ENCODE measurements at places on chromosomes 4 and X. TPM values are rescaled to one million over a fixed set of nuclear protein-coding genes. Genes with fewer than 3 reads are reported as not detected.

The FREM3 gene
- not detected for total RNA-seq

The SHROOM4 gene
- total RNA-seq = 1.6 TPM

The TSPAN7 gene
- 61.8 TPM for total RNA-seq

The CABS1 gene
- not detected for total RNA-seq

The CXCL6 gene
- 138 TPM for total RNA-seq

The TCEAL9 gene
- 30.3 TPM for total RNA-seq

The OPHN1 gene
- total RNA-seq = 4.6 TPM

The ERAS gene
- total RNA-seq = not detected

The PWWP3B gene
- not detected for total RNA-seq

GRCh38 chrX:41722816-41723618 lies 964 bp upstream of the GPR82 start:
- peaks cover 36% of the 10 kb centered on the region for H3K4me1 ChIP-seq
- no peaks in the 10 kb centered on the region for H3K27me3 ChIP-seq
- H3K27ac ChIP-seq = no peak overlapping the region
- no peak for DNase-seq

DNA sequence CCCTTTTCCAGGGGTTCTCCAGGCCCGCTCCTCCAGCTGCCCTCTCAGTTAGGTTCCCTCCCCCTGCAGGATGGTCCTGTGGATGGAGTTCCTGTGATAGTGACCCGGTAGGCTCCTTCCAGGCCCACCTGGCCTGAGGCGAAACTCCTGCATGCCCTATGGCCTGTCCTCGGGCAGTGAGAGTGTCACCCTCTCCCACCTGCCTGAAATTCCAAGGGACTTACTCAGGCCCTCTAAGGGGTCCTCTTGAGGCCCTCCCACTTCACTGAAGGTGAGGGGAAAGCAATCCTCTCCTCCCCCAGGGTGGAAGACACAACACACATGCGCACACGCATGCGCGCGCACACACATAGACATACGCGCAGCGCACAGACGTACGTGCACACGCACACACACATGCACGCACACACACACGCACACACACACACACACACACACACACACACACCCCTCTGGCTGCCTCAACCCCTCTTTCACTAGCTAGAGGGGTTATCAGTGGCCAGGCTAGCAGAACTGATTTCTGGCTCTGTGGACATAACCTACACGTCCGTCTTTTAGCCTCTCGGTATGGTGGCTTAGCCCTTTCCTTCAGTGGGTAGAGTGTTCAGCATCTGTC lies 215.9 kb downstream of the CBR4 start:
- no peak overlapping the region for H3K27ac ChIP-seq
- H3K4me3 ChIP-seq = no peak overlapping the region
- H3K4me1 ChIP-seq = peaks cover 40% of the 10 kb centered on the region
- H3K27me3 ChIP-seq = no peaks in the 10 kb centered on the region
- no peak for DNase-seq
- no peaks in the 10 kb centered on the region for H3K36me3 ChIP-seq

DNA sequence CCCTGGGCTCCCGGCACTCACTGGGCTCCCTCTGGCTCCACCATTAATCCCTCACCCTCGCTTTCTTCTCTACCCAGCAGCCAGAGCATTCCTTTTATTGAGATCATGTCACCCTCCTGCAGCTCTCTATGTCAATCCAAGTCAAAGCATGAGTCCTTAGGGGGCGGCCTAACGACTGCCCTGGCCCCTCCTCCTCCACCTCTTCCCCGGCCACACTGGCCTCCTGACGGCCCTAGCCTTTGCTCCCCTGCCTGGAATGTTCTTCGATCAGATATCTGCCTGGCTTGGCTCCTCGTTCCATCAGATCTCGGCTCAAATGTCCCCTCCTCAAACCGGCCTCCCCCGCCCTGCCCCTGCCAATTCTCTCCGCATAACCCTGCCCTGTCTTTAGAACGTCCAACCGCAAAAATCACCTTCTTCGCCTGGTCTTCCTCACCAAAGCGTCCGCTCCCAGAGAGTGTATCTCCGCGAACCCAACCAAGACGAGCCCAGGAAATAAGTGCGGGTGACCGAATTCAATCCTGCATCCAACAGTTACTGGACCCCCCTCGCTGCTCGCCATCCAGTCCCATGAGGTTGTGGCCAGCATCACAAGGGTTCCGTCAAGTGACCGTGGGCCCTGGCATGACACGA lies 722 bp upstream of the PNCK start:
- peaks cover 51% of the 10 kb centered on the region for H3K27me3 ChIP-seq
- no peaks in the 10 kb centered on the region for H3K36me3 ChIP-seq
- DNase-seq = peak; percentile 35
- H3K4me3 ChIP-seq = no peak overlapping the region
- H3K27ac ChIP-seq = no peak overlapping the region

- H3K4me3 ChIP-seq = no peak overlapping the region
- no peaks in the 10 kb centered on the region for H3K4me1 ChIP-seq
- DNase-seq = no peak
- H3K27me3 ChIP-seq = no peaks in the 10 kb centered on the region
Observed at GRCh38 chrX:47112316-47112954, 32.1 kb downstream of the NDUFB11 start.

DNA sequence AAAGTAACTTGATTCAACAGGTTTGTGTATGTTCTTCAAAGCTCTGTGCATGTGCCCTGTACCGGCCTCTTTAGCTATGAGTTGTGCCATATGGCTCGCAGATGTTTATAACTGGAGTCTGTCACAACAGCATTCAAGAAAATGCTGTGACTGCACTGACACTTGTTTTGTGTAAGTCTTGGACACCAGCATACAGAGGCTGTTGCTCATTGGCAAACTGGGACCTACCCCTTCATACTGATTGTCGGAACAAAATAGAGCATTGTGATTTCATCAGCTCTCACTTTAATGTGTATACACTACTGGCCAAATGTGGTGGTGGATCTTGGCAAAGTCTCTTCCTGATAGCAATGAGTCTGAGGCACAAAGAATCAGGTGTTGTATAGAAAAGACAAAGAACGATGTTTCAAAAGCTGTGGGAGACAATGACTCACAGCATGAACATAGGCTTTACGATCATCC lies 133.9 kb downstream of the EGF start:
- no peak overlapping the region for H3K27ac ChIP-seq
- DNase-seq = no peak
- no peak overlapping the region for H3K4me3 ChIP-seq
- peaks cover 20% of the 10 kb centered on the region for H3K27me3 ChIP-seq
- H3K36me3 ChIP-seq = no peaks in the 10 kb centered on the region
- no peaks in the 10 kb centered on the region for H3K4me1 ChIP-seq

GRCh38 chr4:169295822-169296221 lies 25.1 kb upstream of the SH3RF1 start:
- H3K36me3 ChIP-seq = no peaks in the 10 kb centered on the region
- no peak for DNase-seq
- H3K27me3 ChIP-seq = no peaks in the 10 kb centered on the region
- no peak overlapping the region for H3K27ac ChIP-seq
- no peak overlapping the region for H3K4me3 ChIP-seq

DNA sequence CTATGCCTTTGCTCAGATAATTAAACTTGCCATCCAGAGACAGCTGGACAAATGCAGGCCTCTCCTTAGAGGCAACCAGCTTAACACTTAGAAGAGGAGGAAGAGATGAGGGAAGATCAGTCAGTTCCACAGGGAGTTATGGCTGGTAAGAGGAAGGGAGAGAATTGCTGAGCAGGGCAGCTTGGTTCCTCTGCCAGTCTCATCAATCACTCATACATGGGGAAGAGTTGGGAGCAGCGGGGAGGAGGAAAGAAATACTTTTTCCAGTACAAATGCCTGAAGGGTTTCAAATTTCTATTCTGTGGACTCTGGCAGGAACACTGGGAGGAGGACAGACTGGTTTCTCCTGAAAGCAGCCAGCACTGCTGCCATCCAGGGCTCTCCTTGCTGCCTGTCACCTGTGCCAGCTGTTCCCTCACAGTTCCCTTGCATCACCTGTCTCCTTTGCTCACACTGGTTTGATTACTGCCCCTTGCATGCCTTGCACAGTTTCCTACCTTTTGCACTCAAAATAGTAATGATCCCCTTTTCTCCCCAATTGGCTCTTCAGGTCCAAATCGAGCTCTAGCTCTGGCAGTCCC lies 59.5 kb downstream of the PGRMC2 start:
- no peaks in the 10 kb centered on the region for H3K36me3 ChIP-seq
- H3K4me3 ChIP-seq = no peak overlapping the region
- DNase-seq = no peak
- no peaks in the 10 kb centered on the region for H3K27me3 ChIP-seq
- H3K4me1 ChIP-seq = no peaks in the 10 kb centered on the region

DNA sequence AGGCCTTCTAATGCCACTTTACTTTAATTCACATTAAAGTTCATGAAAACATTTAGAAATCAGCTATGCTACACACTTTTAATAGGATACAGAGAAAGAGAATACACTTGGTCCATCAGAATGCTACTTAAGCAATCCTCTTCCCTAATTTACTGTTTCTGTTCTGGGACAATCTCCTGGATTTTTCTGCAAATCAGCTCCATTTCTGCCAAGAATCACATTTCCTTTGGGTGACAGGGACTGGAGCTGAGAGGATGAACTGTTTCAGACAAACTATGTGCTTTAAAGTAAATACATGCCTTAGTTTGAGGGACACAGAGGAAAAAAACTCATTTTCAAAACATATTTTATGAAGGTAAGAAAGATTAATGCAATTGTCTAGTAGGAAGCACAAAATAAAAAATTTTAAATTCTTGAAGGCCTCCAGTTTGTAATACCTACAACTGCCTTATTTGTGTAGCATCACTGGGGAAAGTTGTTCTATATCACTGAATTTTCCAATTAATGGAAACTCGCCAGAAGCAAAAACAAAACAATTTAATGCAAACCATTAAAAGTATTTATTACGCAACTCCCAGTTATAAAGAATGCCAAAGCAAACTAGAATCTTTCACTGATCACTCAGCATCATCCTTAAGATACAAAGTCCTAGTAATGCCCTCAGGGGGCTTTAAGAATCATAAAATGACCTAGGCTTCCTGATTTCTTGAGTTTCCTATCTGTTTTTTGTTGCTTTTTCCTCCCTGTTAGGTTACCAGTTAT lies 36.3 kb downstream of the BCLAF3 start:
- no peaks in the 10 kb centered on the region for H3K4me1 ChIP-seq
- DNase-seq = no peak
- no peak overlapping the region for H3K4me3 ChIP-seq
- H3K36me3 ChIP-seq = no peaks in the 10 kb centered on the region
- no peaks in the 10 kb centered on the region for H3K27me3 ChIP-seq
- no peak overlapping the region for H3K27ac ChIP-seq

GRCh38 chr4:78337244-78338020 lies 214.1 kb upstream of the ANXA3 start:
- H3K27me3 ChIP-seq = no peaks in the 10 kb centered on the region
- DNase-seq = no peak
- no peak overlapping the region for H3K4me3 ChIP-seq
- H3K4me1 ChIP-seq = no peaks in the 10 kb centered on the region
- H3K27ac ChIP-seq = no peak overlapping the region
- H3K36me3 ChIP-seq = no peaks in the 10 kb centered on the region

GRCh38 chr4:26161030-26161824 lies 159.6 kb upstream of the RBPJ start:
- H3K36me3 ChIP-seq = no peaks in the 10 kb centered on the region
- H3K4me1 ChIP-seq = no peaks in the 10 kb centered on the region
- DNase-seq = no peak

GRCh38 chr4:25913056-25913850 lies 767 bp upstream of the SMIM20 start:
- H3K4me3 ChIP-seq = peak overlapping the region; percentile 50
- DNase-seq = peak; percentile 93
- no peaks in the 10 kb centered on the region for H3K36me3 ChIP-seq
- H3K4me1 ChIP-seq = peaks cover 27% of the 10 kb centered on the region
- H3K27ac ChIP-seq = peak overlapping the region; percentile 93
- H3K27me3 ChIP-seq = no peaks in the 10 kb centered on the region

DNA sequence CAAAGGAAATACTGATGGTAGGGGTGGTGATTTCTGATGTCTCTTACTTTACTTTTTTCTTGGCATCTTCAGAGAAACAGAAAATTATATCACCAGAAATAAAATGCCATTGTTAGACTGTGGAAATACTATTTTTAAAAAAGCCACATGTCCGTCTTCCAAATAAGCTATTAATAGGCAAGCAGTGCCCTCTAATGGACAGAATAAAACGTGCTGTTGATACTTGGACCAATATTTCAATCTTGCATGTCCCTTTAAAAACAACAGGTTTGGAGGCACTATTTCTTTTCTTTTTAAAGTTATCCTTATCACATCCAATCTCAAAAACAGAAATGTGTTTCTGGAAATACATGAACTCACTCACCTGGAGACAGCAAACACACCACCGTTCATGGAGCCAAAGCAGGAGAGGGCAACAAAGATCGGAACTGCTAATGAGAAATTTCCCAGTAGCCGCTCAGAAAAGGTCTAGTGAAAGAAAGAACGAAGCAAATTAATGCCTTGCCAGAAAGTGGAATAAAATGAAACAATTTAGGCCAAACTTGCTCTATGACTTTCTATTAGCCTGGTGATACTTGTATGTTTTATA lies 59.2 kb downstream of the SLC7A11 start:
- no peaks in the 10 kb centered on the region for H3K4me1 ChIP-seq
- no peaks in the 10 kb centered on the region for H3K27me3 ChIP-seq
- no peak for DNase-seq
- no peak overlapping the region for H3K4me3 ChIP-seq
- H3K27ac ChIP-seq = no peak overlapping the region

GRCh38 chr4:6250235-6250983 lies 19.2 kb upstream of the WFS1 start:
- peaks cover 3% of the 10 kb centered on the region for H3K4me1 ChIP-seq
- no peak overlapping the region for H3K27ac ChIP-seq
- H3K4me3 ChIP-seq = no peak overlapping the region
- H3K27me3 ChIP-seq = peaks cover 8% of the 10 kb centered on the region
- no peaks in the 10 kb centered on the region for H3K36me3 ChIP-seq

DNA sequence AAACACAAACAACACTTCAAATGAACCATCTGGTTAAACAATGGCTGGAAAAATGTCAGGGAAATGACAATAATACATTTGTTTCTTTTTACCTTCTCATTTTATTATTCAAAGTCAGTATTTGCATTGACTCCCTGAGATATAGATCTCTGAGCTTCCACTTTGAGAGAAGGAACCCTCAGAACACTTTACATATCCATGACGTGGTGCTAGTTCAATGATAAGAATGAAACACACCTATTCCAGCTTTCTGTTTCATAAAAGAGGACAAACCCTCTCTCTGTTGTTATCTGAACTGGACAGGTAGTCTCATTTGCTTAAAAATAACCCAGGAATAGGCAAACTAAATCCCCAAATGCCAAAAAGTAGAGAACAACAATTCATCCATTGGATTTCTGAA lies 65.3 kb upstream of the CCSER1 start:
- no peaks in the 10 kb centered on the region for H3K36me3 ChIP-seq
- no peak overlapping the region for H3K27ac ChIP-seq
- H3K4me3 ChIP-seq = no peak overlapping the region

DNA sequence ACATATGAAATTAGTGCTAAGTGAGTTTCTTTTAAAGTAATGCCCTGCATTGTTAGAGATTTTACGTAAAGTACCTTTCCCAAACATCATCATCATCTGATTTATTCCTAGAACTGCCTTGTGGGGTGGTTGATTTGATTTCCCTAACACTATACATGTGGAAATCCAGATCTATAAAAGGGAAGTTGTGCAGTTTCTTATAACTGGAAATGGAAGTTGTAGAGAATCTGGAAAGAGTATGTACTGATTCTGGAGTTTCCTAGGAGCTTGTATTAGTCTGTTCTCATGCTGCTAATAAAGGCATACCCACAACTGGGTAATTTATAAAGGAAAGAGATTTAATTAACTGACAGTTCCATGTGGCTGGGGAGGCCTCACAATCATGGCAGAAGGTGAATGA lies 47.9 kb downstream of the BMP2K start:
- peaks cover 28% of the 10 kb centered on the region for H3K36me3 ChIP-seq
- H3K4me1 ChIP-seq = no peaks in the 10 kb centered on the region
- no peak for DNase-seq
